Stimulated activated naive CD4-positive, alpha-beta T cell (primary cell): ENCODE measurements at places on chromosomes 4 and X.

DNA sequence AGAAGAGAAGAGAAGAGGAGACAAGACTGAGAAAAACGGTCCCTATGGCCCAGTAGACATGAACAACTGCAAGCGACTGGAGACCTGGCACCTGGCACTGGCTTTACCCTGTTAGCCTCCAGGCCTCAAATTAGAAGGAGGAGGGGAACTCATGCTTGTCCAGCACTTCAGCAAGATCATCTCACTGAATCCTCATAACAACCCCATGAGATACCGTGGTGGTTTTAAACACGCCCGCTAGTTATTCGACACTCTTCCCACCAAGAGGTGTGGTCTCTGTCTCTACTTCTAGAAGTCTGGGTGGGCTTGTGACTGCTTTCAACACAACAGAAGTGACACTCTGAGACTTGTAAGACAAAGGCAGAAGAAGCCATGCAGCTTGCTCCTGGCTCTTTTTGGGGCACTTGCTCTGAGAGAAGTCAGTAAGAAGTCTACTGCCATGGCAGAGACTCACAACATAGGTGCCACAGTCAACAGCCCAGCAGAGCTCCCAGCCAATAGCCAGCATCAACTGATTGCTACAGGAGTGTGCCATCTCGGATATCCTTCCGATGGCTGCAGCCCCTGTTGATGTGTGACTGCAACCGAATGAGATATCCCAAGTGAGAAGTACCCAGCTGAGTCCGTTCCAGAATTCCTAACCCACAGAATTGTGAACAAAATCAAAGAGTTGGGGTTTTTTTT lies 34.0 kb upstream of the BCOR start:
- no peak for DNase-seq

- no peak for DNase-seq
These were observed 211.9 kb upstream of the NRK start for GRCh38 chrX:105610411-105610810.

GRCh38 chr4:186366326-186366725 lies 100.3 kb downstream of the F11 start:
- no peak for DNase-seq

GRCh38 chrX:94162971-94163370 lies 489.0 kb downstream of the FAM133A start:
- no peak for DNase-seq

DNA sequence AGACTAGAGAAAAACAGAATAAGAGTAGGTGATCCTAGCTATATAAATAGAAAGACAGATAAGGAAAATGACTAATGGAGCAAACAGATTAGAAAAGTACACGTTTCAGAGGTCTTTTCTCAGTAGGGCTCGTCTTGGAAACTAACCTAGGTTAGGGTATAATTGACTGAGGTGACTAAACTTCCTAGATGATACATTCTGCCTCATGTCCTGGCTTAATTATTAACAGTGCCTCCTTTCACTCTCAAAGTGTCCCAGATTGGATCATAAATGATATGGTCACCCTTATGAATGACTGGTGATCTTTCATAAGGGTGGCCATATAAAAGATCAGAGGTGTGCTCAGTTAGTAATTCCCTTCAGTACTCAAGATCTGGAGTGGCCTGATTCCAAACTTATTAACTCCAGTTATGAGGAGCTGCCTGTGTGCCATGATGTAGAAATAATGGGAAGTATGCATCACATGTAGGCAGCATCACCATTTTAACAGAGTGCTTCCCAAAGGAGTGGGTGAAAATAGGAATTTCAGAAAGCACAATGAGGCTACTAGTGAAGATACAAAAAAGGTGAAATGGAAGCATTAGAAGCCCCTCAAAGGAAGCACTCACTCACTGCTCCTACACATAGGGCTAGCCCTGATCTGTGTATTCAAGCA lies 14.7 kb upstream of the GRIA3 start:
- DNase-seq = no peak

DNA sequence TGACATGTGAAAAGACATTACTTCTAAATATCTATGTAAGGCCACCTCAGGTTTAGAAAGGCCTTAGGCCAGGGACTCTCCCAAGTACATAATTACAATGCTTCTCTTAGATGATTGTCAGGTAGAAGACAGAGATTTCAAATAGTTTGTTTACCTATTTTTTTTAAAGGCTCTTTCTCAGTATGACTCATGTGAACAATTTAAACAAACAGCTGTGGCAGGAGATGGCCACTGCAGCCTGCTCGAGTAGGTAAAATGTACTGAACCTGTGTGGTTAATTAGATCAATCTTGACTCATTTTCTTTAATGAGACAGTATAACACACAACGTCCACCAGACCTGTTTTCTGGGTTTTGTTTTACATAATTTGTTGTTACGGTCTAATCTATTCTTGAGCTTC lies 50.2 kb downstream of the LEF1 start:
- no peak for DNase-seq

GRCh38 chr4:5500165-5500564 lies 208.2 kb downstream of the EVC2 start:
- no peak for DNase-seq

- DNase-seq = no peak
These were observed 597.7 kb downstream of the PCDH18 start for GRCh38 chr4:136934601-136935000.

DNA sequence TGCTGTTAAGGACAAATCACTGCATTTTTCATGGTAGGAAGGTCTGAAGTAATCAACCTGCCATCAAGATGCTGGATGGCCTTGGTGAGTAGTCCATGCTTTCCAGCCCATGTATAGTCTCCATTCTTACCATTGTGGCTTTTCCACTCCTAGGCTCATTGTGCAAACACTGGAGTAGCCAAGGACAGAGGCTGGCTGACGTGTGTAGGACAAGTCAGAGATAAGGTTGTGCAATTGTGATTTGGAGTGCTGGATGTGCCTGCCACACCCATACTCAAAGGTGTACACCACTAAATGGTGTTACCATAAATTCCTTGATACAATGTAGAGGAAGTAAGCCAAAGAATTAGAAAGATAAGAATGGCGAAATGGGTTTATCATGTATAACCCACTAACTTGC lies 26.3 kb upstream of the RADX start:
- no peak for DNase-seq

DNA sequence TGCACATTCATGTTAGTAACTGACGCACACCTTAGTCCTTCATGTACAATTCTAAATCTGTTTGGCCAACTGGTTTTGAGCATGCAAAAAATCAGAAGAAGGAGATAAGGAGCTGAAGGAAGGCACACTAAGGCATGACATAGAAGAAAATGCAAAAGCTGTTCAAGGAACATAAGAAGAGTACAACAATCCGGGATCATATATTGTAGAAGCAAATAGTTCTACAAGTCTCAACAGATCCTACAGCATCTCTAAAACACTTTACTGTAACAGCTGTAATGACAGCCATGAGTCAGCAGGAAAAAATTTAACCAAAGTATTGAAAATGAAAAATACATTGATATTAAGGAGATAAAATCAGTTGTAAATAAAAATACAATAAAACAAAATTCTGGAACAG lies 57.7 kb downstream of the KLHL13 start:
- DNase-seq = no peak

DNA sequence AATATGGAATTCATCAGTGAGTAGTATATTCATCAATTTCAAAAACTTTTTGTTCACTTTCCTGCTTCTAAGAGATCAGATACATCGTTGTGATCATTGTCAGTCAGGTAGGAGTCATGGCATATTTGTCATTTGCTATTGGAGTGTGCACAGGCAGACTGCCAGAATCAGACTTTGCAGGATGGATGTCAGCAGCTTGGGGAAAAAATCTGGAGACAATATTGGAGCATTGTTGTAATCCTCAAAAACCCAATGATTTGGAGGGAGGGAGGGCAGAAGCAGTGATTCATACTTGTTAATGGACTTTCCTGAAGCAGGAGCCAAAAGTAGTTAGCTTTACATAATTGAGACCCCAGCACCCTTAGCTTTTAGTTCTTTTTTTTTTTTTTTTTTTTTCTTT lies 59.6 kb upstream of the DRP2 start:
- no peak for DNase-seq

DNA sequence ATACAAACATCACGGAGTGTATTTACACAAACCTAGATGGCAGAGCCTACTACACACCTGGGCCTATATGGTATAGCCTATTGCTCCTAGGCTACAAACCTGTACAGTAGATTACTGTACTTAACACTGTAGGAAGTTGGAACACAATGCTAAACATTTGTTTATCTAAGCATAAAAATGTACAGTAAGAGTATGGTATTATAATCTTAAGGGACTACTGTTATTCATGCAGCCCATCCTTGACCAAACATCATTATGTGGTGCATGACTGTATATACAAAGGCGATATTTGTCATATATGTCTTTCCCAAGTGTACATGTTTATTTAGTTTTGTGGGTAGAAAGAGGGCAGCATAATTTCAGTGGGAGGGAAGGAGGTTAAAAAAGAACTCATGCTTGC lies 177.7 kb upstream of the FSTL5 start:
- DNase-seq = no peak

- DNase-seq = no peak
These were observed 186.5 kb downstream of the ANTXR2 start for GRCh38 chr4:79886557-79886956.

DNA sequence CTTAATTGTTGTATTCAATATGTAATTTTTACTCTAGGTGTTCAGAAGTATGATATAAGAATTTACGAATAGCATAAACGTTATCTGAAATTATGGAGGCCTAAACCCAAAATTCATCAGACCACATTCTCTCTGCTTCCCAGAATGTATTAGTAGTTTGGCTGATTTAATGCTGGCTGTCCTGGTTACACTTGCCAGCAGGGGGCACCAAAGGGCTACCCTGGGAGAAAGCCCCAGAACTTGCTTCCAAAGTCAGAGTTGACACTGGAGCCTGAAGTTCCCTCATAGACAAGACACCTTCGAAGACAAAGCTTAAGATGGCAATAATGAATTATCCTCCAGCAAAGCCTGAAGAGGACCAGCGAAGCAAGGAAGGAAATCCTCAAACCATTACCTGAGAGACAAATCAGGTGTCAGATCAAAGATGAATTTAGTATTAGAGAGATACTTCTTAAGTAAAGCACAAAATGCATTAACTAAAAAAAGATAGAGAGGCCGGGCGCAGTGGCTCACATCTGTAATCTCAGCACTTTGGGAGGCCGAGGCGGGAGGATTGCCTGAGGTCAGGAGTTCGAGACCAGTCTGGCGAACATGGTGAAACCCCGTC lies 11.3 kb upstream of the ANOS1 start:
- peak; percentile 33 for DNase-seq

- DNase-seq = no peak
These were observed 5.9 kb upstream of the SEPTIN6 start for GRCh38 chrX:119698845-119699244.

DNA sequence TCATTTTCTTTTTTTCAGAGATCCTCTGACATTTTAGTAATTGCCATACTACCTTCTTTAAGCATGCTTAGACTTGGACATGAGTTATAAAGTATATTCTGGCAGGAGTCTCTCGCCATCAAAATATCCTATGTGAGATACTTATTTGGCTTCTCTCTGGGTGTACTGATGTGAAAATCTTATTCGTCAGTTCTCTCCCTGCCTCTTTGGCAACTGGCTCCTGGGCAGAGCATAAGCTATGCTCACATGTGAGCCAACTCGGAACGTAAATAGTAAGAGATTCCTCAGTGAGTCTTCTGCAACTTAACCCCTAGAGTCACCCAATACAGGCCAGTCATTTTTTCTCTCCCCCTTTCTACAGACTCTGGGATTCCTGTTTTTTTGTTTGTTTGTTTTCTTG lies 91.6 kb downstream of the MAGEB17 start:
- no peak for DNase-seq

DNA sequence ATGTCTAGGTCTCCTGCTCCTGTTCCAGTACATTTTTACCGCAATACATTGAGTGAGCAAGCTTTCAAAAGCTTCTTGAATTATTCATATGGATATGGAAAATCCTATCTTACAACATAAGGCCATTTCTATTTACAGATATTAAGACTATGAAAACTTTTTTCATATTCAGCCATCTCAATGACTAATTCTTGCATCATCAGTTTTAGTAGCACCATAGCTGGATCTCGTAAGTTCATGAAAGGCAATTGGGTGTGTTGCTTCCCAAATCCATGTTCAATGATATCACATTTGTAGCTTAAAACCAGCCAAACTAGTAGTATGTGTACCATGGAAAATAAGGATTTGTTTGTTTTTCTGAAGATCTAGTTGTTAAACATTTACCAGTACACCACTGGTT lies 118.3 kb upstream of the GABRA2 start:
- no peak for DNase-seq

GRCh38 chr4:155956461-155956860 lies 2.8 kb upstream of the CTSO start:
- DNase-seq = no peak

- DNase-seq = no peak
These were observed 67.4 kb downstream of the DNAAF6 start for GRCh38 chrX:107273795-107274194.

DNA sequence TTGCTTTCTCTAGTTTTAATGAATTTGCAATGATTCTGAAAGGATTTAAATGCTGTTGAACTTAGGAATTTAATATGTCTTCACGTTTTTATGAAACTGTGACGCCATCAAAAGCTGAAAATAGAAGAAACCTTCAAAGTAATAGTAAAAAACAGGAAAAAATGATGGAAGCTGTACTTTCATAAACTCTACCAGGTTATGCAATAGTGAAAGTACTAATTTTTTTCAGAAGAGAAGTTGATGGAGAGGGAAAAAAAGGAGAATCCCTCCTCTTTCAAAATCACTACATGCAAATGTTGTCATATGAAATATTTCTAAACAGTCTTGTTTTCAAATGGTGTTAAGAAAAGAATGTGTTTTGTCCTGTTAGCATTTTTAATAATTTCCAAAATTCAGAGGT lies 73.6 kb downstream of the ZNF330 start:
- DNase-seq = no peak

DNA sequence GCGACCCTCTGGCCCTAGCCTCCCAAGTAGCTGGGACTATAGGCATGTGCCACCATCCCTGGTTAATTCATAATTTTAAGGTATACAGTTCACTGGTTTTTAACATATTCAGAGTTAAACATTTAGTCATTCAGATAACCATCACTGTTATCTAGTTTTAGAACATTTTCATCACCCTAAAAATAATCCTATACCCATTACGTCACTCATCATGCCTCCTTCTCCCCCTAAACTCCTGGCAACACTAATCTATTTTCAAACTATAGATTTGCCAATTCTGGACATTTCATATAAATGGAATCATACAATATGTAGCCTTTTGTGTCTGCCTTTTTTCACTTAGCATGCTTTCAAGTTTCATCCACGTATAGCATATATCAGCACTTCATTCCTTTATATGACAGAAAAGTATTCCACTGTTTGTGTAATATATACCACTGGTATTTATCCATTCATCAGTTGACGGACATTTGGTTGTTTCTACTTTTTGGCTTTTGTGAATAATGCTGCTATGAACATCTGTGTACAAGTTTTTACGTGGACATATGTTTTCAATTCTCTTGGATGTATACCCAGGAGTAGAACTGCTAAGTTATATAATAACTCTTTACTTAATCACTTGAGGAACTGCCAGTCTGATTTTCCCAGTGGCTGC lies 32.0 kb upstream of the RPS3A start:
- no peak for DNase-seq
